ENCODE measurements at places on chromosomes 16 and 17.

- no peak for DNase-seq
Measured at GRCh38 chr17:14755002-14755401, 454.1 kb downstream of the HS3ST3B1 start.

DNA sequence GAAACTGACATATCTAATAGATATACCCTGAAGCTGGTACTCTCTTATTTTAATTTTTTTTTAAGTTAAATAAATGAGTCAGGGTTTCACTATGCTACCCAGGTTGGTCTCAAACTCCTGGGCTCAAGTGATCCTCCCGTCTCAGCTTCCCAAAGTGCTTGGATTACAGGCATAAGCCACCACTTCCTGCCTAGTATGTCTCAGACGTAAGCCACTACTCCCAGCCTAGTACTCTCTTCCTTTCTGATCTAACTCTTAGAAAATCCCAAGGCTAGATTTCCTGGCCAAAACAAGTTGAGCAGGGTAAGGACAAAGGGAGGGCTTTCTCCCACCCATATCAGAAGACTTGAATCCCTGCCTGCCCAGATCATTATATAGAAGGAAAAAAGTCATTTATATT lies 33.7 kb downstream of the HOXB1 start:
- no peak for DNase-seq

DNA sequence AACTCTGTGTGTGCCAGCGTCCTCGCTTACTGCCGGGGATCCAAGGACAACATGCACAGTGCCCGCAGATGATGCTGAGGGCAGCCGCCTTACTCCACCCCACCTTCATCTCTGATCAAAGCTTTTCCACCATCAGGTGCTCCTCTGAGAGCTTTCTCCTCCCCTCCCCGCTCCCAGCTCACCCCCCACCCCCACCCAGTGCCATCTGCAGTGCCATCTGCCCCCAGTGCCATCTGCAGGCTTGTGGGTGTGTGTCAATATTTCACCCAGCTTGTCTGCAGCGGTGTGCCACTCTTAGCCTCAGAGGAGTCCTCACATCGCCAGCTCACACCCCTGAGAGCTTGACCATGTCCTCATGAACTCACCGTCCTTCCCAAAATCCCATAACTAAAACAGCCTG lies 98.2 kb upstream of the NOL11 start:
- DNase-seq = no peak

- DNase-seq = no peak
Measured at GRCh38 chr16:85202631-85203461, 90.6 kb upstream of the CIBAR2 start.

GRCh38 chr17:47204722-47205418 lies 4.3 kb upstream of the MYL4 start:
- DNase-seq = peak; percentile 51

- DNase-seq = no peak
Measured at GRCh38 chr17:60363700-60364405, 28.1 kb downstream of the USP32 start.

DNA sequence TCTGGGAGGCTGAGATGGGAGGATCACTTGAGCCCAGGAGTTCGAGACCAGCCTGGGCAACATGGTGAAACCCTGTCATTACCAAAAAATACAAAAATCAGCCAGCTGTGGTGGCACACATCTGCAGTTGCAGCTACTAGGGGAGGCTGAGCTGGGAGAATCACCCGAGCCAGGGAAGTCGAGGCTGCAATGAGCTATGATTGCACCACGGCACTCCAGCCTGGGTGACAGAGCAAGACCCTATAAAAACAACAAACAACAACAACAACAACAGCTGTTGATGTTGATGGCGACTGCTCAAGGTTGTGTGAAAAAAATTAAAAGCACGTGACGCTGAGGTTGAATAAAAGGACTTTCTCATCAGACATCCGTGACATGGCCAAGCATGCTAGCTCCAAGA lies 40.8 kb upstream of the CIBAR2 start:
- no peak for DNase-seq

- DNase-seq = no peak
Measured at GRCh38 chr16:50351116-50351515, 17.7 kb downstream of the BRD7 start.

GRCh38 chr17:7620835-7621234 lies 6.1 kb upstream of the FXR2 start:
- DNase-seq = no peak

- peak; percentile 78 for DNase-seq
Measured at GRCh38 chr17:28950017-28950751, 1.1 kb downstream of the PHF12 start.

DNA sequence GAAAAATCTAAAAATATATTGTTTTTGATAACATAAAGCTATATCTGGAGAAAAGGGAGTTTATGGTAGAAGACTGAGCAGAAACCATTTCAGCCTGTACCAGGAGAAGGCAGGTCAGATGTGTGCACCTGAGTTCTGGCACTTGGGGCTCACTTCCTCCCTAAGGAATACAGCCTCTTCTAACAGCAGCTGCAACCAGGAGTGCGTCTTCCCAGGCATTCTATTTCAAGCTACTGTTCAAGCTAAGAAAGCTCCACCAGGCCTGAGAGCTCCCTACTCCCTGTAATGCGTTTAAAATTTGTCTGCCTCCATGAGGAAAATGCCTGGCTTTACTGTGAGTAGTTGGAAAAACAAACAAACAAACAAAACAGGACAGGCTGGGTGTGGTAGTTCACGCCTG lies 96.1 kb downstream of the ZNF778 start:
- DNase-seq = no peak

DNA sequence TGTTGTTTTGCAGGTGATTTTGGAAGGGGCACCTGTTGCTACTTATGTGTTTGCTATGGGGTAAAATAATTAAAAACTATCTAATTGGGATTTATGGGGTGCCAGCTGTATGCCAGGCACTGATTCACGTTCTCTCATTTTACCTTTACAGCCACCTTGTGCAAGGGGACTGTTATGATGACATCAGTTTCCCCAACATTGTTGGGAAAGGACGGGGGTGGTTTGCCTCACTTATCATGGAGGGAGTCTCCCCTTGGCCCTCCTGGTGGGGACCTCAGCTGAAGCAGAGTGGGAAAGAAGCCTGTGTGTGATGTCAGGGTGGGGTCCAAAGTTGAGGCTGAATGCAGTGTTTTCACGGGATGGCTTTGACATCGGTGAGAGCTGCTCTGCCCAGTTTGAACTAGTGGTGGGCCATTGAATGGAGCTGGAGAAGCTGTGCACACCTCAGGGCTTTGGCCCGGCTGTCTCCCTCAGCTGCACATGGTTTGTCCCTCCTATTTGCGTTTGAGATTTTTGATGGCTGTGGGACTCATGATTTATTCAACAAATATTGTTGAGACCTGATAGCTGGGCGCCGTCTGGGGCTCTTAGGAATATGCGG lies 36.1 kb downstream of the CMIP start:
- DNase-seq = no peak

- DNase-seq = no peak
Measured at GRCh38 chr16:4184038-4184702, 57.7 kb downstream of the SRL start.

DNA sequence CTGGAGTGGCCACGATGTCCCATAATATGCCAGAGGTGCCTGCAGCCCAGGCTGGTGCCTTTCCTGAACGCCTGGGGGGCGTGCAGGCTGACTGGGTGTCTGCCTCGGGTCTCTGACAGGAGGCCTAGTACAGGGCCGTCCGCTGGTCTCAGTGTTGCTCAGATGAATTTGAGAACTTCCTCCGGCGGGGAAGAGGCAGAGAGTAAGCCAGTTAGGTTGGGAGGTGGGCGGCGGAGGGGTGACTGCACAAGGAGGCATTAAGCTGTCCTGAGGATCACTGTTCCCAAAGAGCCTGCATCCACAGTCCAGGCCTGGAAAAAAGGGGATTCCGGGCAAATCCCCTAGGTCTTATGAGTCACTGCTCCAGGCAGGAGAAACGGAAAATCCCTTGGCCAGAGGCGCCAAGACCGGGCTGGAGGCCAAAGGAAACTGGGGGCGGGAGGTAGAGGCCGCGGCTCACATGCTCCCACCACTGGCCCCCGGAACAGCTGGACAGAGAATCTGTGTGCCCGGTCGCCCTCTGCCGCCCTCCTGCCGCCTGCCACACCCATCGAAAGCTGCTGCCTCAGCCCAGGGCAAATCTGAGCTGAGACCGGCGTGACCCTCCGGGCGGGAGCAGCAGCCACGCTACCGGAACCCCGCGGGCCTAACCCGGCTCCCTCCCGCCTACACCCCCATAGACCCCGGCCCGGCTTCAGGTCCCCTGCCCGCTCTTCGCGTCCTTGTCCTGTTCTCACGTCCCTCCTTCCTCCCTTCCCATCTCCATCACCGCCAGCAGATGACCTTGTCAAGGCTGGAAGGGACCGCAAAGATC lies 1.2 kb downstream of the TRIM47 start:
- DNase-seq = peak; percentile 73

GRCh38 chr16:26442321-26442720 lies 624.4 kb upstream of the C16orf82 start:
- no peak for DNase-seq

GRCh38 chr17:40563220-40564052 lies 1.8 kb downstream of the CCR7 start:
- DNase-seq = peak; percentile 85

- no peak for DNase-seq
Measured at GRCh38 chr17:73404246-73404645, 92.4 kb upstream of the CDC42EP4 start.

GRCh38 chr17:909642-910323 lies 69.8 kb downstream of the NXN start:
- no peak for DNase-seq

- DNase-seq = no peak
Measured at GRCh38 chr16:27641260-27641659, 91.3 kb downstream of the KATNIP start.

Data from activated CD4-positive, alpha-beta T cell treated with anti-CD3 and anti-CD28 coated beads for 36 hours (primary cell).